CD8-positive, alpha-beta memory T cell (primary cell): ENCODE measurements at places on chromosomes 2 and 18. TPM values are rescaled to one million over a fixed set of nuclear protein-coding genes. Genes with fewer than 3 reads are reported as not detected.

GRCh38 chr2:226184940-226185615 lies 614.5 kb downstream of the IRS1 start:
- DNase-seq, result no peak

Gene SPP2
- polyA plus RNA-seq, result not detected

Gene ZNF521
- not detected for polyA plus RNA-seq

Gene CPLX4
- not detected for polyA plus RNA-seq

- DNase-seq, result peak; percentile 10
Measured at GRCh38 chr2:20619624-20620024, 31.3 kb downstream of the HS1BP3 start.

DNA sequence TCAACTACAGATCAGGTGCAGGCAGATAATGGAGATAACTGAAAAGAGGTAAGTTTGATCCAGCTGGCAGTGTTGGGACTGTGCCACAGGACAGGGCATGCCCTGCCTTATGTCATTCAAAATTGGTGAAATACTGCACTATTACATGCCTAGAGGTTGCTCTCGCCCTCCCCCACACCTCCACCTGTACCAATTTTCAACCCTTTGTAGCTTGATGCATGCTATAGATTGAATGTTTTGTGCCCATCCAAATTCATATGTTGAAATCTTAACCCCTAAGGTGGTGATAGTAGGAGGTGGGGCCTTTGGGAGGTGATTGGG lies 72.1 kb upstream of the LYPD6B start:
- no peak for DNase-seq

DNA sequence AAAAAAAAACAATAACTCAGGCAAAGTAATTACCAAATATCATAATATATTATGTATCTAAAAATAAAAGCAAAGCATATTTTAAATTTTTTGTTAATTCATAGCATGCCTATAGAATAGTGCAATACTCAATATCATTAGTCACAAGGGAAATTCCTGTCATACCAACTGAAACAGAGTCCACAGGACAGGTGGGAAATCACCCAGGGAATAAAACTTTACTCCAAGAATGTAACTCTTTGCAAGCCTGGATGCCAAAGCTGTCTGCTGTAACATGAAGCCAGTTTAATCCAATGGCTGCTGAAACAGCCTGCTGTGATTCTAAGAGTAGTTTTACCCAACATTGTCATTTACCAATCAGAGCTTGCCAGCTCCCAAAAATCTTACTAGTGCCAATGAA lies 40.0 kb upstream of the SULT1C3 start:
- no peak for DNase-seq

DNA sequence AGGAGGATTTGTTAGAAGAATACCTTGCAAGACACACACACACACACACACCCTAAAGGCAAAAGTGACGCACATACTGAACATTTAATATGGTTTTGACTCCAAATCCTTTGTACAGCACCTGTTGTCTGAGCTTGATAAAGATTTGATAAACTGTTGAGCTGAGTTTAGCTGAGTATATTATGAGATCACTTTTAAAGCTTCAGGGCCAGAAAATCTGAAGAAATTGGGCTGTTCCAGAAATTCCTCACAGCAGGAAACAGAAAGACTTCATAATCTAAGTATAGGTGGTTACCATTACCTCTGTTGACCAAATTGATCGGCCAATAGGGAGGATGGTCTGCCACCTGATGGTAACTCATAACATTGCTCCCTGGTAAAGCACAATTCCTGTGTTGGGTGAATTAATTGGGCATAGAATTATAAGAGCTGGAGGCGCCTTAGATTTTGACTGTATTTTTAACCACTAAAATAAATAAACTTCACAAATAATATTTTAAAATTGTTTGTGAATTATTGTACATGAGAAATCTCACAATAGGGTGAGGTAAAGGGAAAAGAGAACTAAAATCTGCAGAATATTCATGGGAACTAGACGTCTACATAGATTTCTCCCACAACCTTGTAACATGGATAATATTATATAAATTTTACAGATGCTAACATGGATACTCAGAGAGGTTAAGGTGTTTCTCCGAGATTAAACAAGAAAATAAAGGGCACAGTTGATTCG lies 21.8 kb upstream of the RPIA start:
- DNase-seq, result peak; percentile 50

DNA sequence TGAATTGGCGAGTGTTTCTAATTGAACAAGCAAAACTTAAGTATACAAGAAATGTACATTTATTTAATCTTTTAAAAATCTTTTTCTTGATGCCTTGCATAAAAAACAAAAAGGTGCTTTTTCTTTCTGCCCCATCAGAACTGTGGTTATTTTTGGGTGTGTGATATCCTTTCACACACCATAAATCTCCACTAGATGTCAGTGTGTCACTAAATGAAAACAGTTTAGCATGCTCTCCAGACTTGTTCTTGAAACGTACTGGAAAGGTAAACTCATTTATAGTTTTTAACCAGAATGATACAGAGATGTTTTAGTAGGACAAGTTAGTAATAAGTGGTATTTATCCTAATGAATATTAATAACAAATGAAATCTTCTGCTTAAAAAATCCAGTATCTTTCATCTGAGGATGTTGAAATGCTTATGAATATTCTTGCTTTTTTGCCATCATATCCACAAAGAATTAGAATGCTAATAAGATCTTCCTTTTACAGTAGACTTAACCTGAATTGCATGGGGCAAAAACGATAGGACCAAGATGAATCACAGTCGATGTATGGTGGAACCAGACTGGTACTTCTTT lies 96.8 kb downstream of the UBE2E3 start:
- DNase-seq, result peak; percentile 44

Gene CKAP2L
- polyA plus RNA-seq, result not detected

Gene ANO7
- not detected for polyA plus RNA-seq

Gene SCRN3
- polyA plus RNA-seq, result 10.2 TPM

- no peak for DNase-seq
Measured at GRCh38 chr2:205148755-205149154, 533.5 kb upstream of the NRP2 start.

- DNase-seq, result no peak
Measured at GRCh38 chr2:186716899-186717298, 23.0 kb downstream of the FAM171B start.

Gene MITD1
- polyA plus RNA-seq, result 43.1 TPM

DNA sequence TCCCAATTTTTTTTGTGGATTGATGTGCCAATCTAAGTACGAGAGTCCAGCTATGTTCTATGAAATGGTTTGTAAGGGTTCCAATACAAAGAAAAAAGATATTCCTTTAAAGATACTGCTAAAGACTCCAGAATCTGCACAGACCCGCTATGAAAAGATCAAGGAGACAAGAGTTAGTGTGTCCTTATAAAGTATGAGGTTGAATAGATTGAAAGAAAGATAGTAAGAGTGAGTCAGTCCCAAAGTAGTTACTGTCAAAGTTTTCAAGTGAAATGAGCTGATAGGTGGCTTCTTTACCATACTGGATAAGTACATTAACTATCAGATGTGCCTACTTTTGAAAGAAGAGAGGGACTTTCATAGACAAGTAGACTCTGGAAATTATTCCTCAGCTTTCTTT lies 17.9 kb upstream of the EHBP1 start:
- no peak for DNase-seq

GRCh38 chr18:7958081-7958896 lies 391.2 kb downstream of the PTPRM start:
- DNase-seq, result no peak
